ENCODE measurements at places on chromosomes 12 and 14.

DNA sequence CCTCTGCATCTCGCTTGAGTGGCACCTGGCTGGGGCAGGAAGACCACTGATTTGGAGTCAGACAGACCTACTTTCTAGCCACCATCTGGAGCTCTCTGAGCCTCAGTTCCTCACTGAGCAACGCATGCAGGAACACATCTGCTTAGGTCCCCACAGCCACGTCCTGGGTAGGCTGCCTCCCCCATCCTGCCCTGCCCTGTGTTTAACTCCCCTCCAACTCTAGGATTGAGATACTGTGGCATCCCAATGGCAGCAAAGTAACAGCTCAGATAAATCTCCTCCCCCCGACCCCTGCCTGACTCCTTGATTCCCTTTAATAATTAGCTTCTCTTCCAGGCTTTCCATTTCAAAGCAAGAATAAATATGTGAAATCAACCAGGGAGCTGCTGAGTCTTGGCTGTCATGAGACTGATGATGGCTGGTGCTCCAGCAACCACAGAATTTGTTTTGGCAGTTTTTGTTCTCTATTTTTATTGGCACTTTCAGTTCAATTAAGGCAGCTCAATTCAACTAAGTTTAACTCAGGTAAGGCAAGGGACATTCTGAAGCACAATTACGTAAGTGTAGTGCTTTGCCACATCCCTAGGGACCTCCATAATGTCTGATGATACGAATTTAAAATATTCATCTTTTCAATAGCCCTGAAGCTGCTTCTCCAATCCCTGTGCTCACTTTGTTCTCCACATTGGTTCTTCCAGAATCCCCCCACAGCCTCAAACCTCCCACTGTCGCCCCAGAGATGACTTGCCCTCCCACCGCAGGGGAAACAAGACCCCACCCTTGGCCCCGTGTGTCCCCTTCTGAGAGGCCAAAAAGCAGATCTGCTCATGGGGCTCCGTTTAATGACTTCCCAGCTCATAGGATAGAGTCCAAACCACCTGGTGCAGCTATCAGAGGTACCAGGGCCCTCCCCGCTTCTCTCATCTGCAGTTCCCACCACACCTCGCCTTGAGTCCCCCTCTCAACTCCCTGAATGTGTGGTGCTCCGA is 58.2 kb downstream of the ESR2 start:
- no peak for DNase-seq

DNA sequence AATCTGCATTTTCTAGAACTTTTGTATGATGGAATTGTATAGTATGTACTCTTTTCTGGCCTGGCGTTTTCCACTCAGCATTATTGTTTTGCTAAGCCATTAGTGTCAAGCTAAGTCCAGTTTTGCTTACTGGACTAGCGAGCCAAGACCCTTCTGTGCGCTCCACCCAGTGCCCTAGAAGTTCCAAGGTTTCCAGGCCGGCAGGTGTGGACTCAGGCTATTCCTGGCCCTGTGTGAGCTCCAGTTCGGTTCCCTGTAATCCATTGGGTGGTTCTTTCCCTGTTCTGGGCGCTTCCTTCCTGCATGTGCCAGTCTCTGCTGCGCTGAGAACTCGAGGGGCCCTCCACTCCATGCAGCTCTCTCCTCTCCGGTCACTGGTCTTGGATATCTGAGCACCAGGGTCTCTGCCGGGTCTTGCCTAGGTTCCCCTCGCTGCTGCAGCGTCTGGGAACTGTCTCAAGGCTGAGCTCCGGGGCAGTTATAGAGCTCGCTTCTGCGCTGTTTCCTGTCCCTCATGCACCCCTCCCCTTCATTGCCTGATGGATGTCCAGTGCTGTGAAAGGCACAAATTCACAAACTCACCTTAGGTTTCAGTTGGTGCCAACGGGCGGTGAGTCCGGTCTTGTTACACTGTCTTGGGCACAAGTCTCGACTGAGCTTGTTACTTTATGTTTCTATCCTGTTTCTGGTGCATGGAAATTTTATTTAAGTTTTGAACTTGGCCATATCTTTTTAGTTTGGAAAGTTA is 100.8 kb downstream of the ADGRD1 start:
- DNase-seq = no peak

DNA sequence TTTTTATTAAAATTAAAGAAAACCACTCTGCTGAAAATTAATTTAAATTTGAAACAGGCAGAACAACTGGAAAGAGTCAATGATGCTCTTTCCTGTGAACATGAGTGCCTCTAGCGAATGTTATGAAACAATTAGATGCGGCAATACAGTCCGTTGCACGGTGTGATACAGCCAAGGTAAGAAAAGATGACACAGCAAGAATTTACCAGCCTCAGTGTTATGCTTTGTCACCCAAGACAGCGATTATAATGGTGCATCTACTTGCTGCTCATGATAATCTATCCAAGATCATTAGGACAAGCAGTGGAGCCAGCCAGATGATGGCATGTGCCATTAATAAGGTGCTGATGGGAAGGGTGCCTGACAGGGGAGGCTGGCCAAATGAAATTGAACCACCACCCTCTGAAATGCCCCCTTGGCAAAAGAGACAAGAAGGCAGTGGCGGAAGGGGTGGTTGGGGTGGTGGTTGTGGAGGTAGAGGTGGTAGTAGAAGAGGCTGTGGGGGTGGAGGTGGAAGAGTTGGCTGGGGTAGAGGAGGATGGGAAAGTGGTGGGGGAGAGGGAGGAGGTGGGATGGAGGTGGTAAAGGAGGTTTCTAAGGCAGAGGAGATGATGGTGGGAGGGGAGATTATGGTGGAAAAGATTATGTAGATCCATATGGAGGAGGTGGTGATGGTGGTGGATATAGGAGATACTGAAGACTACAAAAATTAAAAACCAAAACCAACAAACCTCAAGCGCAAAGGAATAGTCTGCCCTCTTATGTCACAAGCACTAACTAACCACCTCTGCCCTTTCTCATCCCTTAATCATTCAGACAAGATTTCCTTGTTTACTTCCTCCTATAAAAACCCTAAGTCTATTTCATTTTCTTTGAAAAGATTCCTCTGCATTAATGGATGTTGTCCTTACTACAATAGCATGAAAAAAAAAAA is 4.0 kb upstream of the RESF1 start:
- no peak for DNase-seq

GRCh38 chr14:40113671-40114070 is 681.4 kb upstream of the FBXO33 start:
- DNase-seq = no peak

DNA sequence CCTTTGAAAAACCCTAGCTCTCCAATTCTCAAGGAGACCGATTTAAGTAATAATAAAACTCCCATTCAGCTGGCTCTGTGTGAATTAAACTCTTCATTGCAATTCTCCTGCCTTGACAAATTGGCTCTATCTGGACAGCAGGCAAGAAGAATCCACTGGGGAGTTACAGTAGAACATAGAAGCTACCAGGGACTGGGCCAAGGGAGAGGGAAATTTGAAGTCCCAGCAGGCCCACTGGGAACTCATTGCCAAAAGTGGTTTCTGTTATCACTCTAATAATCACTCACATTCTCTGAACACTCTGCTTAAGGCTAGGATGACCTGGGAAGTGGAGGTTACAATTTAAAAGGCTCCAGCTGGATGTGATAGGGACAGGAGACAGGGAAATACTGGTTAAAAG is 384.5 kb upstream of the CCDC196 start:
- DNase-seq = no peak

GRCh38 chr14:37618498-37619028 is 23.1 kb downstream of the TTC6 start:
- no peak for DNase-seq

GRCh38 chr12:32080435-32080834 is 26.2 kb upstream of the BICD1 start:
- DNase-seq = no peak

- DNase-seq = no peak
These were observed 57.7 kb upstream of the NPFF start for GRCh38 chr12:53564941-53565340.

GRCh38 chr12:47156167-47156736 is 76.5 kb upstream of the AMIGO2 start:
- DNase-seq = no peak

DNA sequence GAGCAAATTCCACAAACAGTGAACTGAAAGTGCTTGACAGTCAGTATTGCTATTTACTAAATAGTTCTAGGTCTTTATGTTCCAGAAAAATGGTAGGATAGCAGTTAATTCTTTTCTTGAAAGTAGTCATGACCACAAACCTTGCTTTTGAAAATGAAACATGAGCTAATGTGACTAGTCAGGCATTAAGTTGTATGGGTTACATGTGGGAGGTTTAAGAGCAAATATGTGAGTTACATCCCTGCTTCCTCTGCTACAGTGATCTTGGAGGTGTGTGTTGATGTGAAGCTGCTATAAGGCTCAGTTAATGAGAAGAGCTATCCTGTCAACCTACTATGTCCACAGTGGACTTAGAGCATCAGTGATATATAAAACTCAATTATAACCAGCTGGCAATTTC is 741.6 kb downstream of the FSCB start:
- no peak for DNase-seq

- DNase-seq = peak; percentile 0
These were observed 45.6 kb downstream of the STAB2 start for GRCh38 chr12:103632554-103633216.

GRCh38 chr14:81170104-81170828 is 50.5 kb downstream of the GTF2A1 start:
- DNase-seq = peak; percentile 79

DNA sequence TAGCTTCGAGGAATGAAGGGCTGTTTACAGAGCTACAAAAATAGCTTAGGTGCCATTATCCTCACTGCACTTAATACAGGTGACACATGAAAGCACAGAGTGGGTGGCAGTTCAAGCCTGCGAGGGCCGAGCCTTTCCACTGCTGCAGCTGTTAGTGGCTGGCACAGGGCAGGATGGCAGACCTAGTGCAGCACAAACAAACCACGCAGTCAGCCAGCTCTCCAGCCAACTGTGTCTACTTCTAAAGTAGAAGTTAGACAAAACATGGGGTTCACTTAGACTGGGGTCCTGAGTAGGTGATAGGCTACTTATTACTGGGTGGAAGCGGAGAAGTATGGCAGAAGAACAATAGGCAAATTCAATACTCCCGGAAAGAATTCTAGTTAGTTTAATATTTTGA is 95.4 kb downstream of the DUSP16 start:
- no peak for DNase-seq

- DNase-seq = no peak
These were observed 25.5 kb upstream of the KCNJ8 start for GRCh38 chr12:21800011-21800410.

DNA sequence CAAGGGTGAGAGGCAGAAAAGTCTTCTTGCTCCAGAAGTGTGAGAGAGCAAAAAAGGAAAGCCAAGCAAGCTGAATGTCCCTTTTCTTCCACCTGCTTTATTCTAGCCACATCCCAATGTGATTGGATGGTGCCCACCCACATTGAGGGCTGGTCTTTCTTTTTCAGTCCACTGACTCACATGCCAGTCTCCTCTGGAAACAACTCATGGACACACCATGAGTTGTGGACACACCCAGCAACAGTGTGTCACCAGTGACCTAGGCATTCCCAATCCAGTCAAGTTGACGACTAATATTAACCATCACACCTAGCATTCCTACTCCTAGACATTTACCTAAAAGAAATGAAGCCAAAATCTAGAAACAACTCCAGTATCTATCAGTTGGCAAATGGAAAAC is 7.2 kb upstream of the DICER1 start:
- no peak for DNase-seq

DNA sequence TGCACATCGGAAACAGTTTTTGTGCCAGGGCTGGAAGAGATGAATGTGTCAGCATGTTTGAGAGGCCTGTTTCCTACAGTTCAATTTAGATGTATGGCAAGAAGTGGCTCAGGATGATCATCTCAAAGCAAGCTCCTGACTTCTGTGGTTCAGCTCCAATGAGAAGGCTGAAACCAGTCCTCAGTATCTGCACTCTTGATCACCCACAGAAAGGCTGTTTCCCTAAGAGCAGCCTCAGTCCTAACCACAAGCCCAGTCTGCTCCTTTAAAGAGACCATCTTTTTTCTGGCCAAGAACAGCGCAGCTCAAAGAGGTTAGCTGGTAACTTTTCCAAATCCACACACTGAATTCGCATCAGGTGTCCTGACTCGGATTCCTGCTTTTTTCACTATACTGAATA is 19.2 kb downstream of the CSRP2 start:
- DNase-seq = no peak

DNA sequence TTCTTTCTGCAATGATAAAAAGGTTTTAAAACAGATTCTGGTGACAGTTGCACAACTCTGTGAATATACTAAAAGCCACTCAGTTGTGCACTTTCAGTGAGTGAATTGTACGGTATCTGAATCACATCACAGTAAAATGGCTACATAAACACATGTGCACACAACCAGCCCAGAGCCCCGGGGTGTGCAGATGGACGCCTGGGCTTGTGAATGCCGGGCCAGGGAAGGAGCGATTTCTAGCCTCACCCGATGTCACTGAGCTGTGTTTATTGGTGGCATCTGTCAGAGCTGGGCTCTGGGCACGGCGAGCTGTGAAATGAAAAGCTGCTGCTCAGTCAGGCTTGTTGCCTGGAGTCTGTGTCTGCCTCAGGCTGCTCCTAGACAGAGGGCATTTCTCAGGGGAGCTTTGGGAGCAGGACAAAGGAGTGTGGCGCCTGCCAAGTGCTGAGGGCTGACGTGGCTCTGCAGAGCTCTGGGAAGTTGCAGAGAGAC is 25.9 kb downstream of the RHOF start:
- no peak for DNase-seq

DNA sequence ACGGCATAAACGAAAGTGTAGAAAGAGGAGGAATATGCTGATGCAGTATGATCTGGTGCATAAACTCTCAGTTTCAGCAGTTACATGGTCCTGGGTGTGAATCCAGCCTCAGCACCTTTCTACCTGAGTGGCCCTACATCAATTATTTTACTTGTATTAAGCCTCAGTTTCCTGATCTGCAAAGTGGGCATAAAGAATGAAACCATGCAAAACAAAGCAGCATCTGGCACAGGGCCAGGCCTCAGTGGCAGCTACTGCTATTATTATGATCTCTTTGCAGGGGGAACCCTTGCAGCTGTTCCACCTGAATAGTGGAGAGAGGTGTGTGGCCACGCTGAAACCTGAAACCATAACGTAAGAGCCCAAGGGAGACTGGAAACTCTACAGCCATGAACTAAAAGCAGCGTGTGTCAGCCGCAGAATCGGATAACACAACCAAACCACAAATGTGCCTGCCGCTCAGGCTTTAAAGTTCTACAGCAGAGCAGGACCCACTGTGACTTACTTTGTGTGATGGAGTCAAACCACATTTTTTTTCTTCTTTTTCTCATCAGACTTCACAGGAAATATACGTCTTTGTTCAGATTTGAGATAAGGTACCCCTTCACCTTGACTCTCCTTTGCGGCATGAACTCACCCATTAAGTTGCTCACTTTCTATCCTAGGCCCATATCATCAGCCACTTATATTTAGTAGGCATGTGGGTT is 29.2 kb upstream of the FOS start:
- peak; percentile 51 for DNase-seq

DNA sequence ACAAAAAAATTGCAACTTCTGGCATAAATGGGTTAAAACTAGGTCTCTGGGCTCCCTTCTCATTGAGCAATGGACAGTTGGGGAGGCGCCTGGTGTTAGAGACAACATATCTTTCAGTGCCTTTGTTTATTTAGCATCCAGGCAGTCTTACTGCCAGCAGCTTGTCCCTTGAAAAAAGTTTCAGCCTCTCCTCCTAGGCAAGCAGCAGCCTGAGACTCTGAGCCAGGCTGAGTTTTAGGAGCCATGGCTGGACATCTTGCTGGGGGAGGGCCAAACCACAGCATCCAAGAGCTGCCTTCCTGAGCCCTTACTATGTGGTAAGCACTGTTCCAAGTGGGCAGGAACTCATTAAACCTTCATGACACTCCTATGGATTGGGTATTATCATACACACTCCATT is 10.1 kb upstream of the JDP2 start:
- DNase-seq = no peak

Measured in activated T-helper 1 cell treated with anti-CD3 and anti-CD28 coated beads, Interleukin-2, amount 50 U/mL, for 16 hours (primary cell).